ENCODE measurements at places on chromosomes 1 and 21. TPM values are rescaled to one million over a fixed set of nuclear protein-coding genes. Genes with fewer than 3 reads are reported as not detected.

Gene RGS1
- total RNA-seq: 189 TPM

Gene COL11A1
- total RNA-seq: 0.98 TPM

Gene EFCAB7
- 5.6 TPM for total RNA-seq

Gene OR2T11
- total RNA-seq: not detected

Gene NUDT4B
- total RNA-seq: 7.9 TPM

Gene LIPI
- not detected for total RNA-seq

Gene NOS1AP
- total RNA-seq: 11.8 TPM

DNA sequence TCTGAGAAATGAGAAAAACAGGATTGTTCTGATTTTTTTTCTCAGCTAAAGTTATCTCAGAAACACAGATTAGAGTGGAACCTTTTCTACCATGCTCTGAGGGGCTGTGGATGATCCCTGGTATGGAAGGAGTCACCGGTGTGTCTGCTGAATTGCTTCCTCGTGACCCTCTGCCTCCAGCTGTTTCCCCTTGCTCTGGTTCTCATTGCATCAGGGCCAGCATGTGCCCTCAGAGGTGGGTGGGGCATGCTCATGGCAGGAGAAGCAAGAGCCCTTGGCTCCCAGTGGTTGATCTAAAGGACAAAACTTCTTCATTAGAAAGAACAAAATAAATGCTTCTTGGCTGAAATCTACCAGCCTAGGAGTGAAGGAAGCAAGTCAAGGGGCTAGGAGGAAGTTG, 183.2 kb upstream of the HMCN1 start:
- no peak for DNase-seq

DNA sequence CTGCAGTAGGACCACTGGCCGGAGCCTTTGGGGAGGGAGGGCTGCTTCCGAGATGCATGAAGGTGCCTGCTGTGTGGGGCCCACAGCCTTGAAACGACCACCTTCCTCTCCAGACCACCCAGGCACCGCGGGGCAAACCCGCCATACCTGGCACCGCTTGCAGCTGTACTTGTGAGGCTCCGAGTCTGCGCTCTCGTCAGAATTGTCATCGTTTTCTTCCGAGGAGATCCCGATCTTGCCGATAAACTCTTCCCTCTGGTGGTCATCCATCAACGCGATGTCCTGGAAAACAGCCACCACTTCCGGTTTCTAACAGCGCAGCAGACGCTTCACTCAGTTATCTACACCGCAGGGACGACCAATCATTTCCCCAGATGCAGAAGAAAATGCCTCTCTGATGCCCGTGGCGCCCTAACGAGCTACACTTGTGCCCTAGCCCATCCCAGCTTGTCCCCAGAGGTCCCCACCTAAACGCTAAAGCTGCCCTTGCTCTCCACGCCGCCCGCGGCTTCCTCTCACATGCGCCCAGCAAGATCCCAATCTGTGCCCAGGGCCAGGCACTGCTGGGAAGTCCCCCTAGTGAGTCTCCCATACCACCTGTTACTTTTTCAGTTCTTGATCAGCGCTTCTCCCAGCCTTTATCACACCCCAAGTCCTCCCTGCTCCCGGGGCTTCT, 55.0 kb upstream of the RIPK4 start:
- DNase-seq: peak; percentile 33

DNA sequence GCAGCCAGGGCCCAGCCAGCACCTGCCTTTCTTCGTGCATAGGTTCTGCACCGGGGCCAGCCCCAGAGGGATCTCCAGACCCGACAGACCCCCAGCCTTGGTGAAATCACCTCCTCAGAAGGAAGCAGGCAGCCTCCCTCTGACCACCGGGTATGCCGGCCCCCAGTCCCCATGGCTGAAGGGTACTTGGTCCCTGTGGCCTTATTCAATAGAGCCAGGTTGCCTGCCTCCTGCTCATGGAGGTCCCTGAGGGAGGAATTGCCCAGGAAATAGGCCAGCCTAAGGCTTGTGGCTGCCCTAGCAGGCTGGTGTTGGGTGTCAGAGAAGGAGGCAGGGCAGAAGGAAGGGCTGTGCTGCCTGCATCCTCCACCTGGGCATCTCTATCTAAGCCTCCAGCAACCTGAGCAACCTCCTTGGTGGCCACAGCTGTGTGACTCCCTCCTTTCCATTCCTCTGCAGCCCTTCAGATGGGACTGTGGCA, 338.2 kb upstream of the VAMP3 start:
- no peak for DNase-seq

DNA sequence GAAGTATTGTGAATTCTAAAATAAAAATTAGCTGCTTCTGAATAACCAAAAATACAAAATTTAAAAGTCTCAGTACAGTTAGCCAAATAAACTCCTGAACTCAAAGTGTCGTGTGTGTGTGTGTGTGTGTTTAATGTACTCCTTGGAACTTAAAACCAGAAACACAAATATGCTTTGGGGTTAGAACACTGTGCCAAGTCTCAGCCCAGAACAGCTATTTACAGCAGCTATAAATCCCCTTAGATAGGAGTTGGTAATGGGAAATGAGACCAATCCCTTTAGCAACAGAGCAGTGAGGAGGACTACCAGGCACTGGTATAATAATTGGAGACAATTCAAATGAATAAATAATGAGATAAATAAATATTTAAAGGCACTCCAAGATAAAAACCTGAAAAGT, 83.1 kb downstream of the PATJ start:
- no peak for DNase-seq

- DNase-seq: no peak
Measured at GRCh38 chr1:99573431-99574217, 72.3 kb upstream of the PALMD start.

GRCh38 chr1:230643908-230644307, 1.6 kb downstream of the COG2 start:
- DNase-seq: no peak

DNA sequence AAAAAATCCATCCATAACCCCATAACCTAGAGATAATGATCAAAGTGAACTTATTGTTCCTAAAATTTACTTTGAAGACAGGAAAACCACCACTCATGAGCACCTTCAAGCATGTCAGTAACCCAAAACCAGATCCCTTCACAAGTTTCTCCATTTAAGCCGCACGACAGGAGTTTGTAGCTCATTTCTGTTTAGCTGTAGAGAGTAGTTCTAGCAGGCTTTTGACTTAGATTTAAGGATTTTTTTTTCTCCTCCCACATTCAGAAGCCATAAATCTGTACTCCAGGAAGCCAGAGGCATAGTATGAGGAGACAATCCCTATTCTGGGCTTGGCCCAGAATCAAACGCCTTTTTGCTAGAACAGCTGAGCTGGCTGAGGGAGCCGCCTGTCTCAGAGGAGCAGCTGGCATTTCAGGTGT, 25.6 kb downstream of the TOMM20 start:
- no peak for DNase-seq

- no peak for DNase-seq
Measured at GRCh38 chr1:201325678-201326060, 42.4 kb downstream of the PKP1 start.

- DNase-seq: no peak
Measured at GRCh38 chr1:243693800-243694199, 156.2 kb downstream of the AKT3 start.

- peak; percentile 77 for DNase-seq
Measured at GRCh38 chr1:9867408-9868243, 42.4 kb downstream of the CTNNBIP1 start.

- no peak for DNase-seq
Measured at GRCh38 chr21:32099812-32100416, 178.9 kb downstream of the MIS18A start.

GRCh38 chr1:31372051-31372450, 825 bp downstream of the FABP3 start:
- DNase-seq: no peak

DNA sequence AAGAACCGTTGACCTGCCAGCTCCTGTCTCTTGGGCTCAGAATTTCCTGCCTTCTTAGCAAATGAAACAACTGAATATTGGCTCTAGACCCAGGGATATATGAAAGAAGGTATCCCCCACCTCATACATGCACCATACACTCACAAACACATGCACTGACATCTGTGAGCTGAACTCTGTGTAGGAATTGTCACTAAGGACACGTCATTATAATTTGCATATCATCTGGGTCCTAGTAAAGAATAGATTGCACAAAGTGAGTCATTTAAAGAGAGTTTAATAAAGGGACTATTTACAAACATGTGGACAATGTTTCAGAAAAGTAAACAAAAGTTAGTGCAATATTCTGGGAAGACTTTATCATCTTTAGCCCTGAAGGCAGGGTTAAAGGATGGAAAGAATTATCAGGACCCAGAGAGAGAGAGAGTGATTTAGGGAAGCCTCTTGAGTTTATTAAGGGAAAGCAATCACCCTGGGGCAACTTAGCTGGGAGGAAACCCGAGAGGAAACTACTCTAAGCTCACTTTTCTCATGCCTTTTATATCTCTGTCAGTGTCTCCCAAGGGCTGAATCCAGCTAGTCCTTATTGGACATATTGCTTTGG, 74.1 kb upstream of the PLA2G4A start:
- DNase-seq: no peak

GRCh38 chr1:88943241-88943640, 49.2 kb downstream of the KYAT3 start:
- no peak for DNase-seq

All from breast epithelium (tissue), 4 donors.